Stimulated activated CD8-positive, alpha-beta memory T cell treated with anti-CD3 and anti-CD28 coated beads, Interleukin-2, amount 100 ng/mL, for 1 hour (primary cell): ENCODE measurements at places on chromosomes 6 and 20.

- DNase-seq = no peak
These were observed 8.5 kb downstream of the SYNGAP1 start for GRCh38 chr6:33428224-33428965.

DNA sequence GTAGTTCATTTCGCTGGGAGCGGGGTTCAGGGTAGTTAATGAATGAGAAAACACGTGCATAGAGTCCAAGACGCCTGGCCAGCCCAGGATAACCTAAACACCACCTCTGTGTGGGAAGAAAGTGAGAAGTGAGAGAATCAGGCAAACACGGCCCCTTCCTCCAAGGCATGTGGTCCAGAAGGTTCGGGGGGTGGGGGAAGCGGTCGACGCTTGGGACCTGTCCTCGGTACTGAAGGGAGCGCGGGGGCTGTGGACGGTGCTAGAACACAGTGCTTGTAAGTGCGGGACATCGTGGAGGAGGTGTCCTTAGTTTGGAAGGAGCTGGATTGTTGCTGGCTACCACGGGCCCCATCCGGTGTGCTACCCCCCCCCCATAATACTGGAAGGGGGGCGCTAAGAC, 1.7 kb upstream of the VSTM2L start:
- no peak for DNase-seq

DNA sequence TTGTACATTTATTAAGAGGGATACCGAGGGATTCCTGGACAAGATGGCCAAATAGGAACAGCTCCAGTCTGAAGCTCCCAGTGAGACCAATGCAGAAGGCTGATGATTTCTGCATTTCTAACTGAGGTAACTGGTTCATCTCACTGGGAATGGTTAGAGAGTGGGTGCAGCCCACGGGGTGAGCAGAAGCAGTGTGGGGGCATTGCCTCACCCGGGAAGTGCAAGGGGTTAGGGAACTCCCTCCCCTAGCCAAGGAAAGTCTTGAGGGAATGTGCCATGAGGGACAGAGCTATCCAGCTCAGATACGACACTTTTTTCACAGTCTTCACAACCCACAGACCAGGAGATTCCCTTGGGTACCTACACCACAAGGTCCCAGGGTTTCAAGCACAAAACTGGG, 10.7 kb upstream of the TAAR2 start:
- DNase-seq = no peak

DNA sequence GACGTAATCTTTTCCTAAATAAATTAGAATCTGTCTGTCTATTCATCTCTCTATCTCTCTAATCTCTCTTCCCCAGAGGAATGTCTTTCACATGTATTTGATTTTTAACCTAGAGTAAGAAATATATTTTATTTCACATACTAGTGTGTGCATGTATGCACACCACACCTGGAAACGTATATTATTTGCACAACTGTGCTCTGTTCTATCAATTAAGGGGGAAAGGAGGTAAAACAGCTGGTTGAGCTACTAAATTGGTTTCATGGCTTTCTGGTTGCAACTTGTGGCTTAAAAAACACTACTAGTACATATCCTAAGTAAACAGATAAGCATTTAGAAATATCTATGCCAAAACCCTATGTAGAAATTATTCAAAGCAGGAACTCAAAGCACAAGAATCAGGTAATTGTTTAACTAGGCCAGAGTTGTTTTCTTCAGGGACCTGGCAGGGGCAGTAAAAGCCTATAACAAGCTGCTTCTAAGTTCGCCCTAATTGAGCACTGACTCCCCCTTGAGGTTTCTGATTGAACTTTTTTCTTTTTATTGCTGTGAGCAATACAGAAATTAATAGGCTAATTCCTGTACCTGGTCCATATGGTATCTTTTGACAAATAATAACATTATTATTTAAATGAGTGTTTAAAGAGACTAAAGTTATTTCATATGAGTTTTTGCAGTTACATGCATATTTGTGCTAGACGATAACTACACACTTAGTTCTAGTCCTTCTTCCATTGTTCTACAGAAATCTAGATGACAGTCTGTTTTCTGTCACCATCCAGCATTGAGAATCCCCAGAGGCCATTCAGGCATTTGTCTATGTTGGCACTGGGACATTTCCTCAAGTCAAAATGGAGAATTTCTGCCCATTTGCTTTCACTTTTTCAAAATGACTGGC, 88.6 kb downstream of the MCHR2 start:
- DNase-seq = no peak

- no peak for DNase-seq
These were observed 41.0 kb downstream of the AKIRIN2 start for GRCh38 chr6:87661016-87661415.

DNA sequence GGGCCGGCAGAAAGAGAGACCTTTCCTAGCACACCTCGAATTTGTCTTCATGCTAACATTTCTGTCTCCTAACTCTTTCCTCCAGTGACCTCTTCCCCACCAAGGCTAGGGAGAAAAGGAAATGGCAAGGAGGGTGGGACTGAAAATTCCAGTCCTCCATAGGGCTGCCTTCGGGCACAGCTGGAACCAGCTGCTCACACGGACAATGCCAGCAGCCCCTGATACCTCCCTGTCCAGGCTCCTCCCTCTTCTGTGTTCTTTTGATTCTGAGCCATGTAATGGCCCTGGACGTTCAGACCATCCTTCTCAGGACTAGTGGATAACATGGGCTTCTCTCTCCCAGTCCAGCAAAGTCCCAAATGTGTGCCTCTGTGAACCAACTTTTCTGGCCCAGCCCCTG, 29.1 kb upstream of the PHACTR3 start:
- no peak for DNase-seq

DNA sequence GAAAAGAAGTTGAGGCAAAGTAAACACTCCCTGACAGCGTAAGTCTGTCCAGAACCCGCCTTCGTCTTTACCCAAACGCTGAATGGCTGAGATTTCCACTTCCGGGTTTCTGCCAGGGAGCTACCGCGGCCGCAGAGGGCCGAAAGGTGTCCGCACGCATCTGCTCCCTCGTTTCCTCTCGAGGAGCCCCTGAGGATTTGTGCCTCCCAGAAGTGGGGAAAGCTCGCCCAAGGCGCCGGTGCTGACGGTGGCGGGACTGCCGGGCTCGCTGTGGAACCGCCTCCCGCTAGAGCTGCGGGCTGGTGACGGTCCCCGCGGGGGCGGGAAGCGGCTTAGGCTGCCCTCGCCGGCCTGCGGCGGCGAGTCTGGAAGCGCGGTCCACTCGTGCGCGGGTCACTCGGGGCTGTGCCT, 1760.2 kb upstream of the DEFB115 start:
- DNase-seq = no peak

DNA sequence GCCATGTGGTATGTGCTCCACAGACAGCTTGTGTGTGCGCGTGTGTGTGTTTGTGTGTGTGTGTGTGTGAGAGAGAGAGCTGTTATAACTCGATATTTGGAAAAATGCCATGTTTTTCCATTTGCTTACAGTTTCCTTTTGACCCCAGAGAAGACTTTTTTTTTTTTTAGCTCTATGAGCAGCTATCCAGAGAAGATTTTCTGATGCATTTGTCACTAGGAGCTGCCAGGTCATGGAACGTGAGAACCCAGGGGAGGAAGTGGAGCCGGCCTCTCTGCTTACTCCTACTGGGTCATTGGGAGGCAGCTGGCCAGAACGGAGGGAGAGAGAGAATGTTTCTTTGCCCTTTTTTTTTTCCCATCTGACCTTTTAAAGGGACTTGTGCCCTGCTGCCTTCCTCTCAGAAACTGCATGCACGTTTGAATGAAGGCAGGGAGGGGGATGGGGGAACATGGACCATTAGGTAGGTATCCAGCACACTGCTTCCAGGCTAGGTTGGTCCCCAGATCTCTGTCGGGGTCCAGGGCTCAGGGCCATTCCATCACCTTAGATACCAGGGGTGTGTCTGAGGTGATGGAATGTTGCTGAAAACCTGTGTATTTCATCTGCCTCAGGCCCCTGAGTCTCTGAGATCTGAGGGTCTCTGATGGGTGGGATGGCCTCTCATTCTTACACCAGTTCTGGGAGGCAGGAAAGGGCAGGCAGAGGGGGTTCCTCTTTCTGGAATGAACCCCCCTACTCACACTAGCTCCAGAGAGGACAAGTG, 11.2 kb upstream of the MRPS18A start:
- no peak for DNase-seq

DNA sequence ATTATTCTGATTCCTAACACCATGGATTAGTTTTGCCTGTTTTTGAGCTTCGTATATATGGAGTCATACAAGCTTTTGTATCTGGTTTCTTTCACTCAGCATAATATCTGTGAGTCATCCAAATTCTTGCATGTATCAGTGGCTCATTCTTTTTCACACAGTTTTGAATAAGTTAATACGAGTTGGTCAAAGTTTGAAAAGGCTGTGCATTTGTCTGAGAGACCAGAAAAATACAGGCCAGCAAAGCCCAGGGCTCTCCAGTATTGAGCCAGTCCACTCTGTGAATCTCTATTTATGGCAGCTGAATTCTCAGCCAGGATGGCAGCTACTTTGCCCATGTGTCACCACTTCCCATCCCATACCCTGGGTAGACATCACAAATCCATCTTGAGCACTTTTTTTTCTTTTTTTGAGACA, 7.2 kb upstream of the CHMP4B start:
- DNase-seq = no peak

DNA sequence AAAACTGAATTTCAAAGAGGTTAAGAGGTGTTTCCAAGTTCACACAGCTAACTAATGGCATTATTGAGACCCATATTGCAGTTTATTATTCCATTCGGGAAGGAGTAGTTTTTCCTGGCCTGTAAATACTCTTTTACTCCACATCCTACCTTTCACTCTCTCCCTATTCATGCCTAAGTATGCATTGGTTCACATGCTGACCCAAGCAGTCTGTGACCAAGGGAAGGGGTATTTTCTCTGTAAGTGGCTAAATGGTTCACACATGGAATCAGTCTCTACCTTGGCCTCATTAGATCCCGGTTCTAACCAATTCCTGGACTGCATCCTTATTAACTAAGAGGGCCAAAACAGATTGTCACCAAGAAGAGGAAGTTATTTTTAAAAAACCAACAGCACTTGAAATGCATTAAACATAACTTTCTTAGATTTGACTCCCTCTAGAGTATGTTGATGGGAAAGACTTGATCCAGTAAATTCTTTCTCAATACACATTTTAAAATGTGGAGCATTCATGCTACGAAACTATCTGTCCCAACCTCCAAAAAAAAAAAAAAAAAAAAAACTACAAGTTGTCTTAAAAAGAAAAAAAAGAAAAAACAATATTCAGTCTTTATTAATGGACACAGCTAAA, 17.8 kb upstream of the RSPO3 start:
- no peak for DNase-seq

DNA sequence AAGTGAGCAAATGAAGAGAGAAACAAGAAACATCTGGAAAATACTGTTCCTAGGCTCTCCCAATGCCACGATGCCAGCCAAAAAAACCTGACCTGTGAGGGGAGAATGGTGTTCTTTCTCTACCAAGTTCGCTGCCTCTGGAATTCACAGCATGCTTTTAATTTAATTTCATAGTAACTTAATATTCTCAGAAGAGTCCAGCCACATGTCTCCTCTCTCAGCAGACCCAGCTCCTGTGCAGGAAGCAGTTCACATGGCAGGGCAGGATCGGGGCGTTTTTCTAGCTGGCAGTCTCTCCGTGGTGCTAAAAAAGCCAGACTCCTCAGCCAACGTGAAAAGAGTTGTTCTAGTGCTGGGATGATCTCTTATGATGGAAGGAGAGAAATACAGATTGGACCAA, 57.5 kb downstream of the BFSP1 start:
- DNase-seq = no peak

DNA sequence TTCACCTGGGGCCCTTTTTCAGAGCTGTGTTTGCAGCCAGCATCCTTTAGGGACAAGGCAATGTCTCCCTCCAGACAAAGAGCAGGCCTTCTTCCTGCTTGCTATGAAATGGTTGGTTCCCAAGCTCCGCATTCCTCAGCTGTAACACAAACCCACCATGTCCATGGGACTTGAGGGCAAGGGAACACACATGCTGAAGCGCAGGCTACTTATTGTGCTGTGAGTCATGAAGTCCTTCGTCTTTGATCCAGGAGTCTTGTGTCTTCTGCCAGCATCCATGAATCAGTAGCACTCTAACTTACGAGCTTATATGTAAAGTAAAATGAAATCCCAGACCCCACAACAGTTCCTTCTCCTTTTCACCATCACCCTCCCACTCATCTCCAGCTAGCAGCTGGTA, 59.0 kb downstream of the ANKRD60 start:
- no peak for DNase-seq

DNA sequence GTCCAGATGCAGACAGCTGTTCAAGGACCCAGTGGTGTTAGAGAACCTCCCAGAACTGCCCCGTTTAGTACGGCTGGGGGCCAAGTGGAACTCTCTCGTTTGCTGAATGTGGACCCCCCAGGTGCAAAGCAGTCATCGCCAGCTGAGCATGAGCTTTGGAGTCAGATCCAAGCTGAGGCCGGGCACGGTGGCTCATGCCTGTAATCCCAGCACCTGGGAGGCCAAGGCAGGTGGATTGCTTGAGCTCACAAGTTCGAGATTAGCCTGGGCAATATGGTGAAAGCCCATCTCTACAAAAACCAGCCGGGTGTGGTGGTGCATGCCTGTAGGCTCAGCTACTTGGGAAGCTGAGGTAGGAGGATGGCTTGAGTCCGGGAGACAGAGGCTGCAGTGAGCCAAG, 29.7 kb downstream of the FOXC1 start:
- no peak for DNase-seq

DNA sequence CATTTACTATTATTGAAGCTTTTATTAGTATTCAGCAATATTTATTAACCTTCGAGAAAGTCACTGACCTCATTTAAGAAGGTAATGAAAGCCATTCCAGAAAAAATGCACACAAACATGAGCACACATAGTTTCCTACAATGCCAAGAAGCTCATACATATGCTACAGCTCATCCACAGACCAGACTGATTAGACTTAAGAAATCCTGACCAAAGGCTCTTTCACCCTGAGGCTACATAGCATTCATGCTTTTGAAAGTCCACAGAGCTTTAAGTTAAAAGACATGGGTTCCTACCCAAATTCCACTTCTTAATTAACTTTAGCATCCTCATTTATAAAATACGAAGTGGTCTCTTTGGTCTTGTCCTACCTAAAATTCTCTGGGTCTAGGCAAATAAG, 430.4 kb downstream of the TBC1D32 start:
- DNase-seq = no peak

- DNase-seq = no peak
These were observed 114.7 kb upstream of the ZNF217 start for GRCh38 chr20:53708129-53708968.

DNA sequence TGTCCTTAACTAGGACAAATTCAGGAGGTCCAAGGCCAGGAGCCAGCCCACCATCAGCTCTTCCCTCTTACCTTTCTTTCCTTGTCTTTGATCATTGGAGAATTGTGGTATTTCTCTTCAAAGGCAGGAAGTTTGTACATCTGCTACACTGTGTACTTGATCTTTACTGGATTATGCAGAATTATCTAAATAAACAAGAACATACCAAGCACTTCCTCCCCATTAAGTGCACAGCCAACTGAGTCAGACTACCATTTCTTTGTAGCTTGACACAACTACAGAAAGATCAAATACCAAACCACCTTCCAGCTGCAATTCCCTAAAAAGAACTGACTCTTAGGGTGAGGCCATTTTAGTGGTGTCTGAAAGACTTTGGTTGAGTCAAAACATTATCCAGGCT, 195.1 kb downstream of the HDGFL1 start:
- no peak for DNase-seq

GRCh38 chr6:26335231-26335630, 29.8 kb upstream of the BTN3A2 start:
- no peak for DNase-seq
